ENCODE measurements at places on chromosomes 5 and 9.
A peak's percentile ranks its signal among the peaks of the same experiment; 100 is the strongest.

GRCh38 chr5:33319151-33319550 lies 121.6 kb upstream of the TARS1 start:
- DNase-seq: no peak

DNA sequence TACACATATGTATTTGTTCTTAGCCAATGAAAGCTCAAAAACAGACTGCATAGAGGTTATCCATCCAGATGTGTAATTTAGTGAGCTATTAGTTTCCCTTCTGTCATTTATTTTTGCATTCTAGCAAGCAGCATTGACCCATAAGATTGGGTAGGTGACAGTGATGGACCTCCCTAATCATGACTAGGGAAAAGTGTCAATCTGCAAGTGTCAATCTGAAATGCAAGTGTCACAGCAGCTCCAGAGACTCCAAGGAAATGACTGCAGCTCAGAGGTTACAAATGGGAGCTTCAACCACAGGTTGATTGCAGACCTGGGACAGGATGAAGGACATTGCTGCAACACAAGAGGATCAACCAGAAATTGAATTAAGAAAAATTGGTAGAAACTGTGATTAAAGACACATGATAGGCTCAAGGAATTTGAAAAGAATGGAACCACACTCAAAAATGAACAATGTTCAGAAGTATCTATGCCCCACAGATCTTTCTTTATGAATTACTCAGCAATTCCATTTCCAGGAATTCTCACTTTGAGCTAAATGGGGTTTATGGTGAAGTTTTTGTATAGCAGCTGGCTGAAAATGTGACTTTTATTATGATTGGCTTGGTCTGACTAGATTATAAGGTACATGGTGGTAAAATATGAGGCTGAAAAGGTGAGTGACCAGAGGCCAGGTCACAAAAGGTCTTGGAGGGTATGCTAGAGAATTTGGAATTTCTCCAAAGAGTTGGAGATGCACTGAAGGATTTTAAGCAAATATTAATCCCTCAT lies 59.6 kb upstream of the HTR4 start:
- no peak for DNase-seq

DNA sequence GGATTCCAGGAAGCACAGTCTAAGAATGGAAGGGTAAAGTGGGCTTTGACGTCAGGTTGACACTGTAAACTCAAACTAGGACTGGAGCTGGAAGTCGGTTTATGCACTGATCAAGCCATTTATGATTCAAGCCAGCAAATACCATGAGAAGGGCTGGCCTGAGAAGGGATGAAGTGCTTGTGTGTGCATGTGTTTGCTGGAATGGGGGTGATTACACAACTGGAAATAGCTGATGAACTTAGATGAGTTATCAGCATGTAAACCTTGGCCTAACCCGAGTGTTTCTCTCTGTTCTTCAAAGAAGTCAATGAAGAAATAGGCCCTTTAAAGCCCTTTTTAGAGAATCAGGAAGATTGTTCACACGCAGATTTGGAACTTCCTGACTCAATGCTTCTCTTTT lies 287.6 kb downstream of the RFX3 start:
- no peak for DNase-seq

DNA sequence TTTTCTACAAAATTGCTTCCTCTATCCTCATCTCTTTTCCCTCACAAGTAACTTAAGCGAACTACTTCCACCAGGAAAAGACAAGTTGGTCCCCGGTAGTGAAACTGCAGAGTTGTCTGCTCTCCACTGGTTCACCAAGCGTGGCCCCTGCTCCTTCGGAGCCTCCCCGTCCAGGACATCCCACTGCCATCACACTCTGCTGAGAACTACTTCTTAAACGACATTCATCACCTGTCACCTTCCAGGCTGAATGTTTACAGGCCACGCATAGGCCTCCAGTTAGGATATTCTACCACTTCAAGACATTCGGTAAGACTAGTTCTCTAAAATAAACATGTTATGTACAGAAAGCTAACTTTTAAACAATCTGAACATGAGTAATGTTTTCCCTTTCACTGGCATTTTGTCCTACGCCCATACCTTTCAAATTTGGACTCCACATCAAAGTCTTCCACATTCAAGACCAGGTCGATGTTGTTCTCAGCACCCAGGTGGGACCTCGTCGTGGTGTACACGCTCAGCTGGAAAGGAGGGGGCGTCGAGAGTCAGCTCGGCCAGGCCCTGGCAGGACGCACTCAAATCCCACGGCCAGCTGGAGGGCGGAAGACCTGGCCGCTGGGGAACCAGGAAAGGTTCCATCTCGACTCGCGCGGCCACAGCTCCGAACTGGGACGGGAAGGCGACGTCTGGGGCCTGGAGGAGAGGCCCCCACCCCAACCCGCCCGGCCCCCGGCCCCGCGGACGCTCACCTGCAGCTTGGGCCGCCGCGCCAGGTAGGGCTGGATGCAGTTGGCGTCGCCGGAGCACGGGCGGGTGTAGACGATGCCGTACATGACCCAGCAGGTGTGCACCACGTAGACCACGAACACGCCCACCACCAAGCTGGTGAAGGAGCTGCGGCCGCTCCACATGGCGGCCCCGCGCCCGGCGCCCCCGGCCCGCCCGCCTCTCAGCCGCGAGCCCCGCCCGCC lies 683 bp downstream of the CLPTM1L start:
- no peak for DNase-seq

DNA sequence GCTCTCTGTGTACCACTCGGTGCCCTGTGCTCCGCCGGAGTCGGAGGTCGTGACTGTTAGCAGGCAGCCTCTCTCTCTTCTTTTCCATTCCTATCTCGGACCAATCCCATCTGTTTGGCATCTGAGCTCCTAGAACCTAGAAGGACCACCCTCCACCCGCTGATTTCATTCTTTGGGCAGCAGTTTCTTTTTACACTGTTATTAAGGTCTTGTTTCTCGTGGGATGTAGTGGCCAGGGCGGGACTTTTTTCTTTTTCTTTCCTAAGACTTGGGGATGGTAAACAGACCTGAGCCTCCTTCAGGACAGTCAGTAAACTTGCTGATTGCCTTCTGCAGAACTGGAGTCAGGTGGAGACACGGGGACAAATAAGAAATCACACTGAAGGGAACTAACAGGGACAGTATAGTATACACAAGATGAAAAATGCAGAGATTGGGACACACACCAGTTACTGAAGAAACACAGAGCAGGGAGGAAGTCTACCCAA lies 500 bp downstream of the URM1 start:
- DNase-seq: no peak

DNA sequence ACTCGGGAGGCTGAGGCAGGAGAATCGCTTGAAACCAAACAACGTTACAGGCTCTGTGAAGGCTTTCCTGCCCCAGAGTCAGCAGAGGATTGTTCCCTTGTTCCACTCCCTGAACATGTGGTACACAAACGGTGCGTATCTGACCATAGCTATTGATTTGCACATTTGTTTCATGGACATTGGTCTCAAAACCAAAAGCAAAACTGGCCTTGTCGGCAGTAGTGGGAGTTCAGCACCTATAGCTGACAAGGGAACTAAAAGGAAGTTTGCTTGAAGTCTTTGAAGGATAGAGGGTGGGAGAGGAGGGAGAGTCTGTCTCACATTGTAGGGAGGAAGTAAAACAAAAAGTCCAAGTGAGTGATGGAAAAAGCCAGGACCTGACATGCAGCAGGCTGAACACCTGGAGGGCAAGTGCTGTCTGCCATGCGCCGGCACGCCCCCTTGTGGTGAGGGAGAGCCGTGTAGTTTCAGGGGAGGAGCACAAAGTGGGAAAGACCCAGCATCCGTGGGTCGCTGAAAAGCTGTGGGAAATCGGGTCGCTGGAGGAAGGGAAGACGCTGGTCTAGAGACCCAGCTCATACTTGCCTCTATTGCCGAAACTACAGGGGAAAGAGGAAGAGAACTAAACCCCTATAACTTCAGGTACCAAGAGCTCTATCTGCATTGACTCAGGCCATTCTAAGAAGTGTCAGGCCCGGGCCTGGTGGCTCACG lies 58.0 kb downstream of the RAD23B start:
- peak; percentile 55 for DNase-seq

GRCh38 chr5:173881811-173882575 lies 6.2 kb upstream of the CPEB4 start:
- DNase-seq: no peak

GRCh38 chr5:179864686-179865085 lies 6.1 kb upstream of the MRNIP start:
- no peak for DNase-seq

GRCh38 chr9:36113999-36114398 lies 22.5 kb upstream of the GLIPR2 start:
- DNase-seq: no peak

GRCh38 chr5:156497804-156498208 lies 170.8 kb downstream of the SGCD start:
- no peak for DNase-seq

GRCh38 chr5:33753704-33754103 lies 138.1 kb downstream of the ADAMTS12 start:
- no peak for DNase-seq

DNA sequence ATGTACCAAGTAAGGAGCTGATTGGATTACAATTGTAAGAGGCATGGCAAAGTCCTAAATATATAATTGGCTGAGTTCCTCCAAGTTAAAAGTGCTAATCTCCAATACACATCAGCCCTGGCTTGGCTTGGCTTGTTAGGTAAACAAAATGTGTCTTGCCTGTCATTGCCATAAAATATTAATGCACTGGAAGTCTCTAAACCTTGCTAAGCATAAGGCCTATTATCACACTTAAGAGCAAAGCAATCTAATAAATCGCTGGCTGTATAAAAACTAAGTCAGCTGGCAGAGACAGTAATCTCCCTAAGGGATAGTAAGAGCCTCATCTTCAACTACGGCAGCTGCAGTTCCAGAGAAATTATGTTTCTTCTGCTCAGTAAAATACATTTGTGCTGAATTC lies 418.6 kb upstream of the GRAMD2B start:
- no peak for DNase-seq

- peak; percentile 23 for DNase-seq
Observed at GRCh38 chr9:121992571-121993212, 100.4 kb downstream of the TTLL11 start.

- no peak for DNase-seq
Observed at GRCh38 chr9:75500479-75500878, 390.0 kb upstream of the PCSK5 start.

- DNase-seq: no peak
Observed at GRCh38 chr5:147040856-147041255, 162.3 kb upstream of the PPP2R2B start.

DNA sequence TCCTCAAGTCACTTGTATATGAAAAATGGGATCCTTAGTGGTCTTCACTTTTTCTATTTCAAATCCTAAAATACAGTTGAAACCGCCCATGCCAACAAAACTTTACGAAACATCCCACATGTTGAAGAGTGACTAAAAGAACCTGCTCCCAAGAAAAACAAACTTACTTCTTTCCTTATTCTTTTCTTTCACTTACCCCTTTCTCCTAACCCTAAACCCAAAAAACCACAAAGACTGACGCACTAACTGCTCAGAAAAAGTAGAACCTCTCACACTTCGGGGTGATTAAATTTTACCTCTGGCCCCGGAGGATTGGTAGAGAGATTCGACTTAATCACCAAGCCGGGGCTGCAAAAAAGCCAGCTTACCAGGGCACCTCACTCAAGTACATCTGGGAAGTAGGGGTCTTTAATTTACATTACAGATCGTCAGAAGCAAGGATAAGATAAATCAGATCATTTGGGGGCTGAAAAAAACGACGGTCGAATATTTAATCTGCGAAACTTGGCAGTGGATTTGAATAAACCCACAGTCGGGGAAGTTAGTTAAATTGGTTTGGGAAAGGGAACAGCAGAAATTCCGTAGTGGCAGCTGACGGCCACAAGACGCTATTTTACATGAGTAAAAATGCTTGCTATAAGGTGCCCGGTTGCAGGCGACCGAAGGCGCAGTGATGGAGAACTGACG lies 1.3 kb downstream of the CDO1 start:
- no peak for DNase-seq

DNA sequence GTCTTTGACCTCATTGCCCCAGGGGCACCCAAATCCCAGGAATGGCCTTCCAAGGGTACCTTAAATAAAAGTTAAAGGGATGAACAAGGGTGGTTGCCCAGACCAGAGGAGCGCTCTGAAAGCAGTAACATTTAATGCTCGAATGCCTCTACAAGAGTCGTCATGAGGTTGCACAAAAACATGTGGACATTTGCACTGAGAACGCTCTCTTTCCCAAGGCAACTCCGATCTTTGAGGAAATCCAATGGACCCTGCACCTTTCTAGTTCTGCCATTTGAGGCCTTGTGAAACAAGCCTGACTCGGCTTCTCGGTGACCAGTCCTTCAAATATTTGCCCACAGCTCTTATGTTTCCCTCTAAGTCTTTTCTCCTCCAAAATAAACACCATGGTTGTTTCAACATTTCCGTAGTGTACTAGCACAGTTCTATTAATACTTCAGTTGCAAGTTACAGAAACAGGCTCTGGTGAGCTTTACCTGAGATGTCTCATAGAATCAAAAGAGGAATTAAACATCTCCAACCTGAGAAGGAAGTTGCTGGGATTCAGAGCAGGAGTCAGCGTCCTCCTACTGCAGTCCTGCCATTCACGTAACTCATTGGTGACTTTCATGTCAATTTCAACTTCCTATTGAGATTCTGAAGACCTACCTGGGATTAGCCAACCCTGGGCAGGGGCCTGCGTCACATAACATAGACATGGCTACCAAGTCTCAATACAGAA lies 168.8 kb upstream of the RAI14 start:
- no peak for DNase-seq

- no peak for DNase-seq
Observed at GRCh38 chr9:129909851-129910250, 74.6 kb downstream of the USP20 start.

DNA sequence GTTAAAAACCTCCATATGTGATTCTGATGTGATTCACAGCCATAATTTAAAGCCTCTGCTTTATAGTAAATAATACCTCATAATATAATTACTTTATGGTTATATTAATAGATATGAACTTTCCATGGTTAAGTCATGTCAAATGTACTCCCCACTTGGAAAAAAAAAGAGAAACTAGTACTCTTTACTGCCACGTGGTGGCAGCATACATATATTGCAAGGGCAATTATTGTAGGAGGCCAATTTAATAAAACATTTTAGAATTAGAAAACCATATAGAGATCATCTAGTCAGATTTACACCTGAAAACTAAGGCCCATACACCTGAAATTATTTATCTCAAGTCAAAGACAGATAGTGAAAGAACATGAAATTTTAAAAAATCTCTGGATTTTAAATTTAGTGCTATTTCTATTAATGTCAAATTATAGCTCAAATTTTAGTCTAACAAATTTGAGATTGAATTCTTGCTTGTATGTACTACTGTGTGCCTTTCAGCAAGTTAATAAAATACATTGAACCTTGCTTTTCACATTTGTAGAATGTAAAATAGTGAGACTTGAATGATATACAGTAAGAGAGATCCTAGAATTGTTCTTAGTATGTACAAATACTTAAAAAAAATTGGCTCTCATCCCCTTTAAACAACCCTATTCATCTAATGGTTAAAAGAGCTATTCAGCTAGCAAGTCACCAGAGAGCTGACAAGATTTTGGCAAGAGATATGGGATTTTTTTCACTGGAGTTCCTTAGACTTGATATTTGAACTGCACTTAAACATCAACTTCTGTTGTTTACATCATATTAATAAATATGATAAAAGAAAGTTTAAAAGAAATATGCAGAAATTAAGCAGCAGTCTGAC lies 603.8 kb downstream of the TLE4 start:
- DNase-seq: peak; percentile 1
